ENCODE measurements at places on chromosomes 13 and 19.

GRCh38 chr13:27054760-27055159 lies 116.9 kb downstream of the USP12 start:
- DNase-seq = no peak

DNA sequence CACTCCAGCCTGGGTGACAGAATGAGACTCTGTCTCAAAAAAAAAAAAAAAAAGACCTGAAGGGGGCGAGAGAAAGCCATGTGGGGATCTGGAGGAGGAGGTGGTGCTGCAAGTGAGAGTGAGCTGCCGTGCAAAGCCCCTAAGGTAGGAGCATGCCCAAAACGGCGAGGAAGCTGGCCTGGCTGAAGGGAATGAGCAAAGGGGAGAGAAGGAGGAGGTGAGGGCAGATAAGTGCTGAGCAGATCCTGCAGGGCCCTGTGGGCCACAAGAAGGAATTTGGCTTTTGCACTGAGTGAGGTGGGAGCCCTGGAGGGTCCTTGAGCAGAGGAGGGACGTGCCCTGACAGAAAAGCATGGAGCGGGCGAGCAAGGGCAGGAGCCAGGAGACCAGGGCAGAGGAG lies 19.4 kb upstream of the ADGRE5 start:
- no peak for DNase-seq

- no peak for DNase-seq
These were observed 361.8 kb downstream of the KCNRG start for GRCh38 chr13:50376895-50377575.

DNA sequence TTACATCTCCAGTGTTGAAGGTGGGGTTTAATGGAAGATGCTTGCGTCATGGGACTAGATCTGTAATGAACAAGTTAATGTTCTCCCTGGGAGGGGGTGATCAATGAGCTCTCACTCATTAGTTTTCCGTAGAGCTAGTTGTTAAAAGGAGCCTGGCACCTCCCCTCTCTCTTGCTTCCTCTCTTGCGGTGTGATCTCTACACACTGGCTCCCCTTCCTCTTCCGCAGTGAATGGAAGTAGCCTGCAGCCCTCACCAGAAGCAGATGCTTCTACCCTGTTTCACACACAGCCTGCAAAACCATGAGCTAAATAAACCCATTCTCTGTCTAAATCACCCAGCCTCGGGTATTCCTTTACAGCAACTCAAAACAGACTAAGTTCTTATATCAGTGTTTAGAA lies 318.8 kb downstream of the SLITRK1 start:
- no peak for DNase-seq

- no peak for DNase-seq
These were observed 38.8 kb upstream of the ALOX5AP start for GRCh38 chr13:30696278-30697176.

GRCh38 chr19:32154418-32154817 lies 191.0 kb upstream of the ZNF507 start:
- no peak for DNase-seq

DNA sequence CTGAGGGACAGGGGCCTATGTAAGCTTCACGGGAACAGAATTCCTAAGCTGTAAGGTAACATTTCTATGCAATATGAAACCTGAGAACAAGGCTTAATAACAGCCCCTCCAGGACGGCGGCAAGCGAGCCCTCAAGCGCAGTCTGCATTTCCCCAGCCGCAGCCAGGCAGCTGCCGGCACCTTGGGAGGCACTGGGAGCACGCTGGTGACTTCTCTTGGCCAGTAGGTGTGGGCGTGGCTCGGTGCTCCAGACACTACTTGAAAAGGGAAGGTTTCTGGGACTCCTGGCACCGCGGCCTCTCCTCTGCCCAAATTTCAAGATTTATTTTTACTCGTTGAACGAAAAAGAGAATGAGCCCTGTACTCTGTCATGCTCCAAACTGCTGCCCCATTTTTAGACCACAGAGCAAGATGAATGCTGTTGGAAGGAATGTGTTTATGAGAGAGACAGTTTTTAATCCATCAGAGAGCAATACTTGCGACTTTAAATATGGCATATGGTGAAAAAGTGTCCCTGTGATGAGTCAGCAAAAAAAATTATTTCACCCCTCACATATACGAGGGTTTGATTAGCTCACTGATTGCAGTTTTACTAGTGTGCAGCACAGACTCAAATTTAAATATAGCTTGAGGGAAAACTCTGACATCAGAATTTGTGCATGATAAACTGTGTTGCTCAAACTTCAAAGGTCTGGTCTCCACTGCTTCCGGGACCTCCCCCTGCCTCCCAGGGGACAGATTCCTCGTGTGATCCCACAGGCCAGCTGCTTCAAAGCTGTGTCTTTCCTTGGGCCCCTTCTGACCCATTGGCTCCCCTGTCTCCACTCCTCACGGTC lies 81.2 kb downstream of the COL4A2 start:
- no peak for DNase-seq

- DNase-seq = no peak
These were observed 310.4 kb downstream of the SPRY2 start for GRCh38 chr13:80030491-80030890.
